Left ventricle myocardium inferior (tissue), 1 donor: ENCODE measurements at places on chromosomes 12 and 14.

DNA sequence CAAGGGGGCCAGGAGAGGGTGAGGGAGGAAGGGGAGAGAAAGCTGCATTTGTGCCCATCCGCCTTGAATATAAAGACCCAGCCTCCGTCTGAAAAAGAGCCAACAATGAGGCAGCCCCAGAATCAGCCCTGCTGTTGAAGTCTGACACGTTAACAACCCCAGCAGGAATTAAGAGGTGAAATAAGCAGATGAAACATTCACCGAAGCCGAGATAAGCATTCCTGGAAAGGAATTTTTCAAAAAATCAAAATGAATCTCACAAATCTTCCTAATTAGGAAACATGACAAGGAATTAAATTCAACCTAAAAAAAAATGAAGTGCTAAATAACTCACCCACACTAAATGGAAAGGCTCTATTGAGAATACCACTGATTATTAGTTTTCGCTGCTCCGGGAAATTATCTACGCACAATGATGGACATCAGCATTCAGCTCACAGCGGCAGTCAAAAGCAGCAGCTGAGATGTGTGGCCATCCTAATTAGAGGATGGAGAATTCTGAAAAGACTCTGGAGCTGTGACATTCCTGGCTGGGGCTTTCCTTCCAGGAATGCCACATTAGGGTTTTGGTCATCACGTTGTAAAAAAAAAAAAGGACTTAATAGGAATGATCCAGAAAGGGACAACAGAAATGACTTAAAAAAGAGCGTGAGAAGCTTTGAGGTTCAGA lies 8.2 kb upstream of the PARP11 start:
- DNase-seq, result no peak

- DNase-seq, result no peak
Observed at GRCh38 chr14:78863143-78863542, 693.0 kb downstream of the NRXN3 start.

DNA sequence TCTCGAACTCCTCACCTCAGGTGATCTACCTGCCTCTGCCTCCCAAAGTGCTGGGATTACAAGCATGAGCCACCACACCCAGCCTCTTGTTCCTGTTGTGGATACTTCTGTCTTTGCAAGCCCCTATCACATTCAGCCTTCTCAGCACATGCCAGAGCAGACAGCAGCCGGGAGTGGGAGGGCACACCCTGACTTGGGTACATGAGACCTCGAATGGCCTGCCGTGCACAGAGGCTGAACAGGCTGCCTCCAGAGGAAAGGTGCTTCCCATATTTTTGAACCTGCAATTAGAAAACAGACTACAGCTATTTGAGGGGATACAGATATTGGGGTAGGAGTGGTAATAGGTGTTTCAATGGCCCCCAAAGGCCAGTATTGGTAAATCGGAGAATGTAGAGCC lies 307.3 kb upstream of the DIO3 start:
- no peak for DNase-seq

GRCh38 chr14:99812892-99813291 lies 19.7 kb downstream of the EML1 start:
- DNase-seq, result no peak

DNA sequence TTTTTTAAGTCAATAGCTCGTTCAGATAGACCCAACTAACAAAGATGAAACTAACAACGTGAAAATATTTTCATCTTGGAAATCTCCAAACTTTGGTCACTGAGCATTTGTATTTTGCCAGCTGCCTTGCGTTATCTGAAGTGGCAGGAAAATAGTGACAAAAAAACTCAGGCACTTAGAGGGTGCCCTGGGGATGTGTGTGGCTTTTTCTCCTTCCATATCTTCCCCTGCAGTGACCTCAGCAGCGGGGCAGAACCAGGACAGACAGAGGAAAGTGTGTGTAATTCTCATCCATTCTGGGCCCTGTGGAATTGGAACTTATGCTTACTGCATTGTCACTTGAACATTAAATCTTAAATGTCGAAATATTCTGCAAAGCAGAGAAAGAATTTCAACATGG lies 152.0 kb downstream of the BCAT1 start:
- DNase-seq, result no peak

- DNase-seq, result no peak
Observed at GRCh38 chr12:9163392-9163791, 44.8 kb downstream of the PZP start.

DNA sequence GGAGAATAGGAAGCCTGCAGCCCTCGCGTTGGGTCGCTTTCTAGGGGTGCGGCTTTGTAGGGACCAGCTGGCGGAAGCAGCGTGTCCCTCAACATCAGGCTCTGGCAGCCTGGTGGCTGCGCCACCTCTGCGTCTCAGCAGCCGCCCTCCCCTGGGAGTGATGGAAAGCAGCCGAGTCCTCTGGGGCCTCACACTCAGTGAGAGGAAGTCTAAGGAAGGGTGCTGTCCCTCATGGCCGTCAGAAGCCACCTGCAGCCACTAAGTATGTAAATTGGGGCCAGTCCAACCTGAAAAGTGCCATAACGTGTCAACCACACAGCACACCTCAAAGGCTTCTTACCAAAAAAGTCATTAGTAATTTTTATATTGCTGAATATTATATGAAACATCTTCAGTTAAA lies 80.3 kb downstream of the WDR20 start:
- no peak for DNase-seq

DNA sequence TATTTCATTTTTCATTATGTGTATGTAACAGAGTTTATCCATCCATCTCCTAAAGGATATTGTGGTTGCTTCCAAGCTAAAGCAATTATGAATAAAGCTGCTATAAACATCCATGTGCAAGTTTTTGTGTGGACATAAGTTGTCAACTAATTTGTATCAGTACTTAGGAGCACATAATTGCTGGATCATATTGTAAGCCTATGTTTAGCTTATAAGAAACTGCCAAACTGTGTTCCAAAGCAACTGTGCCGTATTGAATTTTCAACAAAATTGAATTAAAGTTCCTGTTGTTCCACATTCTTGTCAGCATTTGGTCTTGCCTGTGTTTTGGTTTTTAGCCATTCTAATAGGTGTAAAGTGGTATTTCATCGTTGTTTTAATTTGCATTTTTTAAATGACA lies 416.9 kb downstream of the SLC6A15 start:
- DNase-seq, result no peak

- DNase-seq, result no peak
Observed at GRCh38 chr12:47023953-47024352, 55.5 kb upstream of the PCED1B start.

DNA sequence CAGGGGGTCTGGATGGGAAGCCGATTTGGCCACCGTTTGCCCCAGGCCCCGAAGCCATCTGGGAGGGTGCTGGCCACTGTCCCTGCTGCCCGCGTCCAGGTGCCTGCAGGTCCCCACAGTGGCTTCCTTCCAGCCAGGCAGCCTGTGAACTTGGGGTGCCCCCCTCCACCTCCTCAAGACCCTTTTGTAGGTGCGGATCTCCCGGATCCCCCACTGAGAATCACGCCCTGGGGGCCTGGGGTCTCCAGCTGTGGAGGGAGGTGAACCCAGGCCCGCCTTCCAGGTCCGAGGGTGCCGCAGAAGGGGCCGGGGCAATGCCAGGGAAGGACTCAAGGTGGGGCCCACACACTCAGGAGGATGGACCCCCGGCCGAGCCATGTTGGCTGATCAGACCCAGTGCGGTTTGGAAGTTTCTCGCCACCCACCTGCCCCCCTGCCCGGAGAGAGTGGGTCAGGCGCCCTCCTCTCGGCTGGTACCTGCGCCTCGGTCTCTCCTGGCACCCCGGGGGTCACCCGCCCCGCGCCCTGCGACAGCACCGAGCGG lies 1.7 kb downstream of the MMP17 start:
- no peak for DNase-seq

- no peak for DNase-seq
Observed at GRCh38 chr14:105398726-105399465, 558 bp downstream of the TEX22 start.

GRCh38 chr14:37587881-37588666 lies 7.0 kb downstream of the FOXA1 start:
- DNase-seq, result no peak

GRCh38 chr12:10771132-10771733 lies 31.2 kb downstream of the TAS2R7 start:
- DNase-seq, result no peak

GRCh38 chr14:60999536-60999935 lies 18.5 kb downstream of the SLC38A6 start:
- no peak for DNase-seq

DNA sequence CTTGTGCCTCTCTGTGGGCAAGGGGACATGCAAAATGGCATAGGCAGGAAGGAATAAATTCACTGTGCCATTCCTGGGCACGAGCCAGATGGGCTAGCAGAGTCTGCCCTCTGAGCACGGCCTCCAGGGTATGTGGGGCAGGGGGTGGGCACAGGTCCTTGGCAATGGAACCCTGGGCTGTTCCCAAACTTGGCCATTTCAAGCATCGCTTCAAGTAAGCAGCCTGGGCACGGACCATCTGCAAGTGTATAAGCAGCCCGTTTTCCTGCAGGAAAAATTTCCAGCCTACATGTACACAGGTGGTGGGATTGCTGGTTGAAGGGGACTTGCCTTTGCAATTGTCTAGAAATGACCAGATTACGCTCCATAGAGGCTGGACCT lies 40.3 kb downstream of the CCDC85C start:
- DNase-seq, result no peak

DNA sequence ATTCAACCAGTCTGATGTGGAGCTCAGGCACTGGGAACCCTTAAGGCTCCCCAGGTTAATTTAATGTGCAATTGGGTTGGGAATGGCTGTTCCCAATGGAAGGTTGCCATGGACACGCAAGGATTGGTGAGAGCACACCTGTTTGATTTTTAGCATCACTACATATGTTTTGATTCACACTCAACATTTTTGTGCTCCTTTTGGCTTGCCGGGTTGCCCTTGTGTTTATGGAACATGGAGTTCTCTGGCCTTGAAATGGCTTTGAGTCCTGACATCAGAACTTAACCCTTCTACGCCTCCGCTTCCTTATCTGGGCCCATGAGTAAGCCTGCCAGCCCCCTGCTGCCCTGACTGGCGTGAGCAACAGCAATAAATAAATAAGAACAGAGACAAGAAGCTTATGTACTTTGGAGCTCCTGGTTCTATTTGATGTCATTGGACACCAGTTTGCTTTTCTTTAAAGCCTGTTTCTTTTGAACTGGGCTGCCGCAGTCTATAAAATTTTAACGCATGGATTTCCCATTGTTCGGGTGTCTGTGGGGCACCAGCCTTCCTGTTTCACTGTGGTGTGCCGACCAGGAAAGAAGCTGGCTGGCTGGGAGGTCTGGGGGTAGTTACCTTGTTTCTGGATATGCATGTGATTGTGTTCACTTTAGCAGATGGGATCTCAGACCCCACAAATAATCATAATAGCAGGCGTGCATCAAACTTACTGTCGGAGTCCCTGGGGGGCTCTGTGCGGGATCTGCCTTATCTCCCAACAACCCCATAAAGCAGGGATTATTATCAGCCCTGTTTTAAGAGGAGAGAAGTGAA lies 27.8 kb downstream of the TBX3 start:
- no peak for DNase-seq

DNA sequence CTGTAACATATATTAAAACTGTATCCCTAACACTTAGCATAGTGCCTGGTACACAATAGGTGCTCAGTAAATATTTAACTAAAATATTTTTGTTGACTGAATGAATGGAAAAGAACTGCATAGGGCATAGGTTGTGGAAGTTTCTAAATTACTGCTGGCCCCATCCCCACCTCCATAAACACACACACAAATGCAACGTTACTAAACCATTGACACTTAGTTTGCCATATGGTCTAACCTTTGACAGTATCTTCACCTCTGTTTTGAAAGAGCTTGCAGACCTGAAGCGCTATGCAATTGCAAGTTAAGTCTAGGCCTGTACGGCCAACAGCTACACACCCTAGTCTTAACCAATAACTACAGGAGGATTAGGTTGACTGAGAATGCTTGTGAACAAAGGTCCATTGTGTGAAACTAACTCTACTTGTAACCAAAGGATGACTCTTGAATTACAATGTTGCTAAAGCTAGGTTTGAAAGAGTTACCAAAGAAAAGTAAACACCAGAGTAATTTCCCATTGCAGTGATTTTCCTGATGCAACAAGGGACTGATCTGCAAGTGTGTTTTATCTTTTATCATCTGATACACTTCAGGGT lies 924 bp upstream of the MANSC1 start:
- no peak for DNase-seq

DNA sequence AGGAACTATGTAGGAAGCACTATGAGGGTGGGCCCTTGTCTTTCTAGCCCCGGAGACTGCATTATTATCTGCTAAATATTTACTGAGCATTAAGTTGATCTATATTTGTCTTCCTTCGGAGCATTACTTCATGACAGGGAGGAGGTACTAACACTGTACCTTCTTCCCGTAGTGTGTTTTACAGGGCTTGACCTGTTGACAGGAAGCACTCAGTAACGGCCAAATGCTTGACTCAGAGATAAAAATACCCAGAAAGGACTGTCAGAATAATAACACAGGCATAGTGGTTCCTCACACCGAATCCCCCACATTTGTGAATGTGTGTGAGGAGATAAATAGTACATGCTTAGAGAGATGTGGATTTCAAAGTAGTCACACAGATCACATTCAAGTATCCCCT lies 466.6 kb downstream of the EGLN3 start:
- no peak for DNase-seq

DNA sequence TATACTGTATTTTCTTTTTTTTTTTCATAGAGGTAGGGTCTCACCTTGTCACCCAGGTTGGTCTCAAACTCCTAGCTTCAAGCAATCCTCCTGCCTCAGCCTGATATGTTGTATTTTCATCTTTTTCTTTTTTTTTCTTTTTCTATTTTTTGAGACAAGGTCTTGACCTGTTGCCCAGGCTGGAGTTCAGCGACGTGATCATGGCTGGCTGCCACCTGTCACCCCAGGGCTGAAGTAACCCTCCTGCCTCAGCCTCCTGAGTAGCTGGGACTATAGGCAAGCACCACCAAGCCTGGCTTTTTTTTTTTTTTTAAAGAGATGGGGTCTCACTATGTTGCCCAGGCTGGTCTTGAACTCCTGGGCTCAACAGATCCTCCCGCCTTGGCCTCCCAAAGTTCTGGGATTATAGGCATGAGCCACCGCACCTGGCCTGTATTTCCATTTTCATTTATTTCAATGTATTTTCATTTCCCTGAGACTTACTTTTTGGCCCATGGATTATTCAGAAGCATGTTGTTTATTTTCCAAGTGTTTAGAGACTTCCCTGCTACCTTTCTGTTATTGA lies 16.2 kb upstream of the ARF6 start:
- DNase-seq, result no peak

DNA sequence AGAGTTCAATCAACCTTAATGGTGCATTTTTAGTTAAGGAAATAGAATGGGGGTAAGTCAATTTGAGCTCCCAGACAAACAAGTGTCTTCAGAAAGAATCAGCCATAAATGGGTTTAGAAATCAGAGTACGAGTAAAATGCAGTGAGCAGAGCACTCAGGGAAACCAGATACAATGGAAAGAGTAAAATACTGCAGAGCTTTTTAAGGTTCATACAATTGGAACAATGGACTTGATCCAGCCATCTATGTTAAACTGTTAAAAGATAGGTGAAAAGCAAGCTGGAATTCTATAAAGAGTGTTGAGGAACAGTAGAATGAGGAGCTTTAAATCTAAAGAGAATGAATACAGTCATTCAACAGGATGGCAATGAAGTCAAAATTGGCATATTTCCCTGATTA lies 23.8 kb upstream of the PCNX4 start:
- DNase-seq, result no peak

GRCh38 chr14:75158843-75159614 lies 17.4 kb downstream of the TMED10 start:
- DNase-seq, result no peak
